ENCODE measurements at places on chromosomes 13 and 19.

DNA sequence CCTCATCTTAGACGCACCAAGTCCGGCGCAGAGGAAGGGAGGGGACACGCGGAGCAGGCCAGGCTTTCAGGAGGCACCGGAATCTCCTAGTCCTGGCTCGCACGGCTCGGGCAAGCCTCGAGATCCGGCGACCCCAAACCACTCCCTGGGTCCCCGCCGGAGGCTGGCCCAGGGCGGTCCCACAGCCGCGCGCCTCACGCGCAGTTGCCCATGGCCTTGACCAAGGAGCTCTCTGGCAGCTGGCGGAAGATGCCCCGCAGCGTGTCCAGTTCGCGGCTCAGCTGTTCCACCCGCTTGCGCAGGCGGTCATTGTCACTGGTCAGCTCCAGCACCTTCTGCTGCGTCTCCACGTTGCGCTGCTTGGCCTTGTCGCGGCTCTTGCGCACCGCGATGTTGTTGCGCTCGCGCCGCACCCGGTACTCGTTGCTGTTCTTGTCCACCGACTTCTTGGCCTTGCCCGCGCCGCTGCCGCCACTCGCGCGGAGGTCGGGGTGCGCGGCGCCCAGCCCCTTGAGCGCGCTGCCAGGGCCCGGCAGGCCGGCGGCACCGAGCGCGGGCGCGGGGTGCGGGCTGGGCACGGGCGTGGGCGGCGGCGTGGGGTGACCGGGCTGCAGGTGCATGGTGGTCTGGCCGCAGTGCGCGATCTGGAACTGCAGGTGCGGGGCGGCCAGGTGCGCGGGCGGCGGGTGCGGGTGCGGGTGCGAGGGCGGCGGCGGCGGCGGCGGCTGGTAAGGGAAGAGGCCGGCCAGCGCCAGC, 1.0 kb downstream of the CEBPA start:
- no peak for DNase-seq

- no peak for DNase-seq
Measured at GRCh38 chr13:51025245-51025905, 85.7 kb downstream of the C13orf42 start.

DNA sequence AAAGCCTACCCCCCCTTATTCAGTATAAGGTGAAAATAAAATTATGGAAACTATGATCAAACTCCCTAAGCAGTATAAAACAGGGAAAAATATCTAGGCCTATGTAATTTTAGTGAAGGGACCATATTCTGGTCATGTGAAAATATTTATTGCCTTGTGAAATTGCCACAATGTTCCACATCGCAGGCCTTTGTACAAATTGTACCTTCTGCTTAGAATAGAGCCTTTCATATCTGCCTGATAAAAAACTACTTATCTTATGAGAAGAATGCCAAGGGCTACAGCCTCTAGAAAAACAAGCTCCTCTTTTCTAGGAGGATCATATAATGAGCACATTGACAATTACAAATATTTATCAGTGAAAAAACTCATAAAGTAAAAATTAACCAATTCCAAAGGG, 1280.0 kb downstream of the EFNB2 start:
- DNase-seq: no peak

DNA sequence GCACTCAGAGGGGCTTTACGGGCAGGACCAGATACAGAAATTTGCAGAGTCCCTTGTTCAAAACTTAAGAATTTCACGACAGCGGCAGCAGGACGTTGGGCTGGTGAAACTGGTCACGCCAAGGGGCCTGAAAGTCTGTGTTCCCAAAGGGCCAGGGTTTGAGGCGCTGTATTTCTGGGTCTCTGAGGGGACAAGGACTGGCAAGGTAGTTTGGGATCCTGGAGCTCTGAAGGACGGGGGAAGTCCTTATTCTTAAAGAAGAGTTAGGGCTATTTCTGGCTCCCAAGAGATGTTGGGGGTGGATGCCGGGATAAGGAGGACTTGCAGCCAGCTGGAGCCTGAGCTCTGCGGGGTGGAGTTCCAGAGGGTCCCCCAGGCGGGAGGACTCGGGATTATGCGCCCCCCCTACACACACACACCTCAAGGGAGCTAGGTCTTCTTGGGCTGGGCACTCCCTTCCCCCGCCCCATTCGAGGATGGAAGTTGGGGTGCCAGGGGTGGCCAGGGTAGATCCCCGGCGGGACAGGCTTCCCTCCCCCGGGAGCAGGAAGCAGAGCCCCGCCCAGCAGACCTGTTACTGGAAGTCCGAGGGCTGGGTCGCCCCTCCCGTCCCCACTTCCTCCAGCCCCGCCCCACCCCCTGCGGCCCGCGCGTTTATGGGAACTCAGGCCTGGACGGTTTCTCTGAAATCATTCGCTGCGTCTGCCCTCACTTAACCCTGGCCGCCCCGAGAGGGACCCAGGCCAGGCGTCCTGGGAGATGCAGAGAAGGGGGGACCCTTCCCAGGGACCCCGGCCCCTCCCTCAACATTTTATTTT, 5.6 kb downstream of the BCL3 start:
- peak; percentile 85 for DNase-seq

GRCh38 chr19:7746903-7747884, at the start of gene CD209:
Gene CD209, minus strand, starts transcription at chr19:7747534. Its CDS starts 23 bp downstream, at chr19:7747511.
- no peak for DNase-seq

DNA sequence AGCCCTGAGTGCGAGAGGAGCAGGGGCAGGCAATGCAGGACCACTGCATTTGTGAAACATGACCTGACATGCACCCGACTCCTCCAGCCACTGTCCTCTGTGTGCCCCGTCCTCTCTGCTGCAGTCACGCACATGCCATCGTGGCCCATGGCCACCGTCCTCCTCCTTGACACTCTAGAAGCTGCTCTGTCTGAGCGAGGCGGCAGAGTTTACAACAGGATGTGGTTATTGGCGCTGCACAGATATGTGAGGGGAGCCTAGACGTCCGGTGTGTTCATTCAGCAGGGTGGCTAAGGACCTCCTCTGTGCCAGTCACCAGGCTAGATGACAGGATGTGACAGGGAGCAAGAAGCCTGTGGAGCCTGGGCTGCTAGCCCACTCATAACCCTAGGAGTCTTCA, 277.8 kb downstream of the FOXO1 start:
- peak; percentile 77 for DNase-seq

- DNase-seq: no peak
Measured at GRCh38 chr13:106594980-106595379, 27.0 kb upstream of the ARGLU1 start.

GRCh38 chr19:52366414-52366824, 3.3 kb upstream of the ZNF880 start:
- no peak for DNase-seq

DNA sequence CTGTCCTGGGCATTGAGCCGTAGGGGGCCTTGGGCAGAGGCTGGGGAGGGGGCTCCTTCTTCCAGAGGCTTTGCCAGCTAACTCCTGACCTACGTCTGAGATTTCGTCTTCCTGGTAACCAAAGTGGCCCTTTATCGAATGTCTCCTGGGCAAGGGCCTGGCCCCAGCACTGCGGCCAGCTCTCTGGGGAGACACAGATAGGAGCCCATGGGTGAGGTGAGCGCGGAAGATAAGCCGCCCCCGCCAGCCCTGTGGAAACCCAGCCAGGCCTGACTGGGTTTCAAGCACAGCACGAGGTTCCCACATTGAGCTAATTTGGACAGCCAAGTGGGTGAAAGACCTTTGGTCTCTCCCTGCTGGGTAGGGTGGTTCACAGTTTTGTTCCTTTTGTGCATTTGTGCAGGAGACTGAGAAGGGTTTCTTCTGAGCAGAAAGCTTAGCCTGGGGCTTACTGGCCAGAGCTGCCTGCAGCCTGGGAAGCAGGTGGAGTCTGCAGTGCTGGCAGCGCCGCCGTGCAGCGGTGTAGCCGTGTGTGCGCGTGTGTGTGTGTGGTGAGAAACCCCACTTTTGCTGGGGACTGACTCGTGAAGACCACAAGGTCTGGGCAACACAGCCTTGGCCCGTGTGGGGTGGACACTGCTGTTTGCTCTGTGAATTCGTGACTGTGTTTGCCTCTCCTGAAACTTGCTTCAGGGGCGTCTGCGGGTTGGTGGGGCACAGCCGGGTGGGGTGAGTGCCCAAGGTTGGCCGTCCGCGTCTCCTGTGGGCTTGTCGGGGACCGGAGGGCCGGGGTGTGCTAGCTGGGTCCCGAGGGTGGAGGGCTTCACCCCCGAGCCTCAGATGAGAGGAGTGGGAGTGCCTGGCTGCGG, 2.5 kb downstream of the BSG start:
- no peak for DNase-seq

DNA sequence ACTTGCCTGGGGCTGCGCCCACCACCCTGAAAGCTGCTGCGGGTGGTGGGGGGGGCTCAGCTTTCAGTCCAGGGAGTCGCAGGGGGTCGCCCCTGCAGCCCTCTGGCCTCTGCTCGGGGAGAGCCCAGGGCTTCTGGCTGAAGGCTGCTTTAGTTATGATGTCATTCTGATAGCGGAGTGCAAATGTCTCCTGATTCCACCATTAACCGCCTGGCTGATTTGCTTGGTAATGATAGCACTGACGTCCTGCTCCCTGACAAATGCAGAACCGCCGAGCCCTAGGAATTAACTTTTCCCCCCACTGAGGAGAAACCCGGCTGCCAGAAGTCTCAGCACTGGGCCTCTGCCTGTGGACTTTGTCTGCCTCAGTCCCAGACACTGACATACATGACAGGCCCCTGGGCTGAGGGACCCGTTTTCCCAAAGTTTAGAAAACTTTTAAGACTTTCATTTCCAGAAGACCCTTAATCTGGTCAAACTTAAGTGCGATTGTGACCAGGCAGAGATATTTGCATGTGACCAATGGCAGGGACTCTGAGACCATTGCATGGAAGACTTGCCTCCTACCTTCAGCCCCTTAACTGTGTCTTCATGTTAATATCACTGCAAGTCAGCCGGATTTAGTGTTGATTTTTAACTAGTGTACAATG, 142.5 kb upstream of the ZNF536 start:
- DNase-seq: no peak

- no peak for DNase-seq
Measured at GRCh38 chr19:16002406-16003384, 53.9 kb downstream of the OR10H4 start.

- DNase-seq: peak; percentile 21
Measured at GRCh38 chr13:53901593-53901992, 873.0 kb downstream of the OLFM4 start.

- no peak for DNase-seq
Measured at GRCh38 chr13:108225440-108225839, 7.2 kb downstream of the ABHD13 start.

DNA sequence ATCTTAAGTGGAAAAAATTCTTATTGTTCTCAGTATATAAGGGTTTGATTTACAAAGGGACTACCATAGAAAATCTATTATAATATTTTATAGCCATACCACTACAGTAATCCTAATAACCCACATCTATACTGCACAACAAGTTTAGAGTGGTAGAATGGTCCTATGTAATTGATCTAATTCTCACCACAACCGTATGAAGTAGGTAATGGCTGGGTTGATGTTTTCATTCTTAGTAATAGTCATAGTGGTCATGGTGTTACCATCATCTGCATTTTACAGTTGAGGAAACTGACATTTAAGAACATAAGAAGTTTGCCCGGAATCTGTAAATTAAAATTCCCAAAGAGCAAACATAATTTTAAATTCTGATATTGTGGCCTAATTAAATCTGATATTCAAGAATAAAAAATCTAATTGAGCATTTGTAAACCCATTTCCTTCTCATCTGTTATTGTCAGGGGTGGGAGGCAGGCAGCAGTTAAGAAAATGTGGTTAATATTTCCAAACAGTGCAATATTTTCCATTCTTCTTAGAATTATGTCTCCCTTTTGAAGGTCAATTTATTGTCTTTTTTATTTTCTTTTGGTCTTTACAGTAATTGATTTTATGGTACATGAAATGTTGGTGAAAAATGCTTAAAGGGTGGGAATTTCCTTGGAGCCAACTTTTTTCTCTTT, 65.6 kb downstream of the DHRS12 start:
- DNase-seq: no peak

DNA sequence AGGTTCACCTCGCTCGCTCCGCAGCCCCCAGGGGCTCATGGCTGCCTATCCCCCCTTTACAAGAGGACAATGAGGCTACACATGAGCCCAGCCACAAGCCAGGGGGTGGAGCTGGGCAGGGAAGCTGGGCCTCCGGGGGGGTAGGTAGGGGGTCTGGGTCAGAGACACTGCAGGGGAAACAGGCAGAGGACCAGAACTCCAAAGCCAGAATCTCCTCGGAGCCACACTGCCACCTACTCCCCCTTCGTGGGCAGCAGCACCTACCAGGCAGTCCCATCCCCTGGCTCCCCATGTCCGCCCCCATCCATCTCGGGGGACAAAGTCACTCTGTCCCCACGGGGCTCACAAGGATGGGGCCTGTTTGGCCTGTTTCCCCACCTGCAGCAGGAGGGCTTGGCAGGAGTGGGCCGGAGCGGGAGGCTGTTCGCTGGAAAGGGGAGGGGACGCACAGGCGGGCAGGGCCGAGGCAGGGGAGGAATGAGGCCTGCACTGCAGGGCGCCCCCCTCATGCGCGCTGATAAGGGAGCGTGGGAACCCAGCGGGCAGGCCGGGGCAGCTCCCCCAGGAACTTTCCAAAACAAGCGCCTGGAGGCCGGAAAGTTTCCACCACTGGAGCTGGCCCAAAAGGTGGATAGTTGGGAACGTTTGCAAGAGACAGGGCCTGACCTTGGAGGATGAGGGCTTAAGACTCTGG, 545 bp upstream of the ISYNA1 start:
- DNase-seq: no peak

DNA sequence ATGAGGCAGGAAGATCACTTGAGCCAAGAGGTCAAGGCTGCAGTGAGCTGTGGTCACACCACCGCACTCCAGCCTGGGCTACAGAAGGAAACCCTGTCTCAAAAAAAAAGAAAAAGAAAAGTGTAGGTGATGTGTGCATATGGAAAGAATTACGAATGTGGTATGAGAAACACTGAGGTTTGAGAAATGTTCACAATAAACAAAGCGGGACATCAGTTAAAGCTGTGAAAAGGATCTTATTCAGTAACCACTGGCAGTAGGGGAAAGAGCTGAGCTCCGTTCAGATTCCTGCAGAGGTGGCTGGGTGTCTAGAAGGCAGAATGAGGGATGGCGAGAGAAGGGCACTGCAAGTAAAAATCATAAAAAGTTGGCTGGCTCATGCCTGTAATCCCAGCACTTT, 4.1 kb upstream of the IGSF23 start:
- DNase-seq: no peak

DNA sequence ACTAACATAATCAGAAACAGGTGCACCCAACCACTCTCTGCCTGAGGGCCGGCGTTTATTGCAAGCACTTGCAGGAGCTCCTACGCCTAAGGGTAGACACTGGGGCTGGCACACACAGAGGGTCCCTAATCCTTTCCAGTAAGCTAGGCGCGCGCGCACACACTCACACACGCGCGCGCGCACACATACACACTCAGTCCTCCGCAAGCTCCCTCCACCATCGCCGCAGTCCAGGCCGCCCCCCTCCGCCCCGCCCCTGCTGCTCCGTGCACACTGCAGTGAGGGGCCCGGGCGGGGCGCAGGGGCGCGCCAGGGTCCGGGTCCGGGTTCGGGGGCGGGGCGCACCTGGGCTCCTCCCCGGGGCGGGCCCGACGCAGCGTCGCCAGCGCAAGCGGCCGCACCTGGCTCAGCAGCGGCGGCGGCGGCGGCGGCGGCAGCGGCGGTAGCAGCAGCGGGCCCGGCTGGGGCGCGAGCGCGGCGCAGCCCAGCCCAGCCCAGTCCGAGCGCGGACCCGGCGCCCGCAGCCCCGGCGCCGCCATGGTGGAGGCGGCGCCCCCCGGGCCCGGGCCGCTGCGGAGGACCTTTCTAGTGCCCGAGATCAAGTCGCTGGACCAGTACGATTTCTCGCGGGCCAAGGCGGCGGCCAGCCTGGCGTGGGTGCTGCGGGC, at the start of gene CAMSAP3:
Gene CAMSAP3 (plus strand): TSS at position 398 of the 668 bp plus-strand sequence. CDS start 140 bp downstream, at position 538.
- DNase-seq: peak; percentile 19
